Fibroblast of lung (primary cell): ENCODE measurements at places on chromosomes 3 and 15. TPM values are rescaled to one million over a fixed set of nuclear protein-coding genes. Genes with fewer than 3 reads are reported as not detected.

SLC38A3 gene
- 0.02 TPM in 1 of 2 replicates, not detected in the other for polyA plus RNA-seq

MCF2L2 gene
- polyA plus RNA-seq: 0.05 and 0.08 TPM in 2 replicates

WDR93 gene
- polyA plus RNA-seq: 0.14 TPM in 1 of 2 replicates, not detected in the other

SLC25A36 gene
- polyA plus RNA-seq: 29.7 and 53.6 TPM in 2 replicates

POMGNT2 gene
- polyA plus RNA-seq: 7.9 and 11.5 TPM in 2 replicates

PLSCR5 gene
- not detected in 2 replicates for polyA plus RNA-seq

PRRT3 gene
- polyA plus RNA-seq: 3.1 and 4.5 TPM in 2 replicates

CADPS gene
- 2.3 and 21.7 TPM in 2 replicates for polyA plus RNA-seq

SLC9C1 gene
- not detected in 2 replicates for polyA plus RNA-seq

DNA sequence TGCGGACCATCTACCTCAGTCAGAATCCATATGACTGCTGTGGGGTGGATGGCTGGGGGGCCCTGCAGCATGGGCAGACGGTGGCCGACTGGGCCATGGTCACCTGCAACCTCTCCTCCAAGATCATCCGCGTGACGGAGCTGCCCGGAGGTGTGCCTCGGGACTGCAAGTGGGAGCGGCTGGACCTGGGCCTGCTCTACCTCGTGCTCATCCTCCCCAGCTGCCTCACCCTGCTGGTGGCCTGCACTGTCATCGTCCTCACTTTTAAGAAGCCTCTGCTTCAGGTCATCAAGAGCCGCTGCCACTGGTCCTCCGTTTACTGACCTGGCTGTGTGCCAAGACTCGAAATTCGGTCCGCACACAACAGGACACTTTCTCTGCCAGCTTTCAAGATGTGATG, 21.9 kb downstream of the NRROS start:
- H3K27me3 ChIP-seq: no peaks in the 10 kb centered on the region
- H3K4me1 ChIP-seq: peaks cover 3% of the 10 kb centered on the region
- H3K36me3 ChIP-seq: no peaks in the 10 kb centered on the region
- no peak overlapping the region for H3K4me3 ChIP-seq

DNA sequence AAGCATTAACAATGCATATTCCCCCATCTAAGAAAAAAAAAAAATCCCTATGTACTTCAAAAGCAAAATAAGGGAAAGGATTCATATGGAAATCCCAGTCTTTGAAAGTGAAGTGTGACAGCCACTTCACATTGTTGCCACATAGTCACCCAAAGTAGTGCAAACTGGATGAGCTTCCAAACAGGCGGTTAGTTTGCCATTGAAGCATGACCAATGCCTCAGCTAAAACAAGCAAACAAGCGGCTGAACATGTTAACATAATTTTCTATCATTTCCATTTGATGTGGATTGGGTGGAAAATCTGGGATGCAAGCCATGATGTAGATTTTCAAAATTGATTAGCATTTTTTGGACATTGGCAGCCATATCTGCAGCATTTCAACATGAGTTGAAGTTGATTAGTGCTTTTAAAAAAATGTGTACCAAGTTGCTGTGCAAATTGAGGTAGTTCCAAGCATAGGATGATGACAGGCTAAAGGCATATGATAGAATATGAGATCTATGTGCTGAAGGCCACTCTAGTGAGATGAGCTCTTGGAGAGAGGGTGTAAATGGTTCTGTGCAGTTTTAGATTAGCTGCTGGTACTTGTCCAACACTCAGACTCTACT, 405.2 kb downstream of the NR2F2 start:
- H3K4me3 ChIP-seq: no peak overlapping the region
- no peak for DNase-seq
- no peaks in the 10 kb centered on the region for H3K36me3 ChIP-seq
- no peaks in the 10 kb centered on the region for H3K27me3 ChIP-seq
- H3K27ac ChIP-seq: no peak overlapping the region

GRCh38 chr3:26535151-26535550, 87.4 kb upstream of the LRRC3B start:
- H3K36me3 ChIP-seq: no peaks in the 10 kb centered on the region
- H3K4me3 ChIP-seq: no peak overlapping the region
- no peak for DNase-seq
- no peaks in the 10 kb centered on the region for H3K27me3 ChIP-seq
- H3K27ac ChIP-seq: no peak overlapping the region

DNA sequence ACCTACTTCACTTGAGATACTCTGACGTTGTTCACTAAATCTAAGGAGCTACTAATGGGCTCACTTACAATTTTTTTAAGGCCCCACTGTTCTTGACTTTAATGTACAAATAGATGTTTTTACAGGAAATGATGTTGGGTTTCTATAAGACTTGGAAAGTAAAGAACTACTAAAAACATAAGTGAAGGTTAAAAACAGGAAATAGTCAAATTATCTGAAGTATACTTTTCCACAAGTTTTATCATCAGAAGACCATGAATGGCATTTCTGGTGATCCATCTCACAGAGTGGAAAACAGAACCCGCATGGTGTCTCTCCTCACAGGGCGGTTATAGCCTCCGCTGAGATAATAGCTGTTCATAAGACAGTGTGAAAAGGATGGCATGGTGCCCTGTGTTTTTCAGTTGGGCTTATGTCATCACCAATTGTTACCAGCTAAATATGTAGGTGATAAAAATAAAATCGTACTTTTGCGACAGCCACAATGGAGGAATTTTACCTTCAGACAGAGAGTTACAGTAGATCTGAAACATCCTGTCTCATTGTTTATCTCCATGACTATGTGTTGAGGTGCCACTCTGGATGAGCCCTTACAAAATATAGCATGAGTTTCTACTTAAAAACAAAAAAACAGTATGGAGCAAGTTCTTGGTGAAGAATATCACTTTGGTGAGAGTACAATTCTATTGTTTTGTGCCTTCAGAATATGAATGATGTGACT, 462.4 kb downstream of the RAP2B start:
- H3K27me3 ChIP-seq: no peaks in the 10 kb centered on the region
- H3K36me3 ChIP-seq: no peaks in the 10 kb centered on the region
- H3K4me1 ChIP-seq: no peaks in the 10 kb centered on the region
- H3K4me3 ChIP-seq: no peak overlapping the region

GRCh38 chr3:138933981-138934691, 12.8 kb downstream of the FOXL2 start:
- peaks cover 2% of the 10 kb centered on the region for H3K4me1 ChIP-seq
- DNase-seq: no peak

DNA sequence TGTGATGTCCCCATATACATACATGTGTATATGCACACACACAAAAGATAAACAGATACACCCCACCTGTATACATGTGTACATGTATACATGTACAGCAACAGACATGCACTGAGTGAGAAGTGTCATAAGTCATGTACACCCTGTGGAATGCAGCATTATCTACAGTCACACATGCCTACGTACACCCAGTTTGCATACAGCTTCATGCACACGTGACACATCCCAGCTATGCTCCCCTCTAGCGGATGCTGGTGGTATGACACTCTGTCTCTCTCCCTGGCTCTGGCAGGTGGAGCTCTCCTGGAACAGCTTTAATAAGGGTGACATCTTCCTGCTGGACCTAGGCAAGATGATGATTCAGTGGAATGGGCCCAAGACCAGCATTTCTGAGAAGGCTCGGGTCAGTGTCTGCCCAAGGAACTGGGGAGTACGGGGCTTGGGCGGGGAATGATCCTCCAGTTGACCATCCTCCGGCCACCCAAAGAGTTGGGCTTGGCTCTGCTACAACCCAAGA, 6.3 kb downstream of the VILL start:
- no peak overlapping the region for H3K4me3 ChIP-seq
- H3K36me3 ChIP-seq: peaks cover 3% of the 10 kb centered on the region
- no peaks in the 10 kb centered on the region for H3K27me3 ChIP-seq
- H3K27ac ChIP-seq: no peak overlapping the region

DNA sequence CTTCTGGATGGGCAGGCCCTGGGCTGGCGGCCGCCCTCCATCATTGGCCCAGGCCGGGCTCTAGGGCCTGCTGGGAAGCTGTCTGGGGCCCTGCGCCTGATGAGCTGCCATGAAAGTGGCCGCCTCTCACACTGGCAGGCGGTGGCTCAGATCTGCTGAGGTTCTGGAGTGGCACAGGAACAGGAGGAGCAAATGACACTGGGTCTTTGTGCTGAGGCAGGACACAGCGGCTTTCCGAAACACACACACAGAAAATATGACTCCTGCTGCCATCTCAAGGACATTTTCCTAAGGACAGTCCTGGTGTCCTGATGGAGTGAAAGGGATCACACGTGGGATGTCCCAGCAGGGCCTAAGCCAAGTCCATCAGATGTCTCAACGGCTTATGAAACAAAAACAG, 103.5 kb downstream of the NUP210 start:
- H3K4me1 ChIP-seq: no peaks in the 10 kb centered on the region
- H3K36me3 ChIP-seq: no peaks in the 10 kb centered on the region
- no peak overlapping the region for H3K27ac ChIP-seq
- no peak for DNase-seq

DNA sequence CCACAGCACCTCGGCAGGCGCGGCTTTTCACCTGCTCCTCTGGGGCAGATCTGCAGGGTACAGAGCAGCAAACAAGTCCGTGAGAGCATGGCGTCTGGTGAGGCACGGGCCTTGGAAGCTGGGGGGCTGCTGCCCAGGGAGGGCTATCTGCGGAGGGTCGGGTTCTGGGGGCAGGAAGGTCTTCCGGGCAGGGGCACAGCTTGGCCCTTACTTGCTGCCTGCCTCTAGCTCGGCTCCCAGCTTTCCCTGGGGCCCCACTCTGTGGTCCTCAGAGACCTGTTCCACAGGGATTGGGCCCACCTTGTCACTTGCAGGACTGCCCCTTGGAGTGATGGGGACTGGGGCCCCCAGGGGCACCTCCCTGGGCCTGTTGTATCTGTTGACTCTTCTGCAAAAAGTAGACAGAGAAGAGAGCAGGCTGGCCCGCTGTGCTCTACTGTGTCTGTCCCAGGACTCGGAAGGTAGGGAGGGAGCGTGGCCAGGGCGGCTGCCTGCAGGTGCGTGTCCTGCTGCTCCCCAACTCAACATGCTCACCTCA, 84.1 kb downstream of the TBC1D2B start:
- H3K4me1 ChIP-seq: peaks cover 41% of the 10 kb centered on the region
- H3K27ac ChIP-seq: peak overlapping the region; percentile 85
- DNase-seq: no peak
- H3K27me3 ChIP-seq: no peaks in the 10 kb centered on the region
- peaks cover 3% of the 10 kb centered on the region for H3K36me3 ChIP-seq

GRCh38 chr3:129624347-129625071, 18.0 kb upstream of the PLXND1 start:
- H3K36me3 ChIP-seq: no peaks in the 10 kb centered on the region
- no peak overlapping the region for H3K4me3 ChIP-seq
- H3K27ac ChIP-seq: peak overlapping the region; percentile 16
- peaks cover 28% of the 10 kb centered on the region for H3K4me1 ChIP-seq

DNA sequence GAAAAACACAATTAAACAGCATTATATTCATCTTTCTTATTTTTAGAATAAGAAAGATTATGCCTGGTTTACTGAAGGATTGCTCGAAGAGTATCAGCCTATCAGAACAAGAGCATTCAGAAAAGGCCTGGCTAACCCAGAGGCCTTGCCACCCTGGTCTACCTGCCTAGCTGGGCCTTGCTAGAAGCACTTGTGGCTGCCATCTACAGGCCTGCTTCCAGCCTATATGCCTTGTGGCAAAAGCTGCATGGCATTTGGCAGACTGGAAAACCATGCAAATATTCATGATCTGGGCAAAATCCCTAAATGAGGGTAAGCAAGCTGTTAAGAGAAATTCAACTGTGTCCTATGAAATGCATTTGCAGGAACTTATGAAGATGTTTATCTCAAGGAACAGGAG, 9.3 kb upstream of the ATP13A4 start:
- no peak overlapping the region for H3K27ac ChIP-seq
- no peaks in the 10 kb centered on the region for H3K4me1 ChIP-seq
- H3K4me3 ChIP-seq: no peak overlapping the region
- H3K36me3 ChIP-seq: no peaks in the 10 kb centered on the region
- no peaks in the 10 kb centered on the region for H3K27me3 ChIP-seq

GRCh38 chr3:186871403-186871924, 29.0 kb downstream of the ADIPOQ start:
- H3K4me1 ChIP-seq: no peaks in the 10 kb centered on the region
- no peak for DNase-seq
- no peak overlapping the region for H3K4me3 ChIP-seq
- no peak overlapping the region for H3K27ac ChIP-seq
- no peaks in the 10 kb centered on the region for H3K27me3 ChIP-seq

- peaks cover 16% of the 10 kb centered on the region for H3K36me3 ChIP-seq
- DNase-seq: peak; percentile 19
- H3K4me1 ChIP-seq: peaks cover 9% of the 10 kb centered on the region
- peak overlapping the region; percentile 86 for H3K27ac ChIP-seq
- H3K27me3 ChIP-seq: no peaks in the 10 kb centered on the region
- H3K4me3 ChIP-seq: peak overlapping the region; percentile 69
These were observed 357 bp upstream of the MAN2C1 start for GRCh38 chr15:75368689-75369239.

DNA sequence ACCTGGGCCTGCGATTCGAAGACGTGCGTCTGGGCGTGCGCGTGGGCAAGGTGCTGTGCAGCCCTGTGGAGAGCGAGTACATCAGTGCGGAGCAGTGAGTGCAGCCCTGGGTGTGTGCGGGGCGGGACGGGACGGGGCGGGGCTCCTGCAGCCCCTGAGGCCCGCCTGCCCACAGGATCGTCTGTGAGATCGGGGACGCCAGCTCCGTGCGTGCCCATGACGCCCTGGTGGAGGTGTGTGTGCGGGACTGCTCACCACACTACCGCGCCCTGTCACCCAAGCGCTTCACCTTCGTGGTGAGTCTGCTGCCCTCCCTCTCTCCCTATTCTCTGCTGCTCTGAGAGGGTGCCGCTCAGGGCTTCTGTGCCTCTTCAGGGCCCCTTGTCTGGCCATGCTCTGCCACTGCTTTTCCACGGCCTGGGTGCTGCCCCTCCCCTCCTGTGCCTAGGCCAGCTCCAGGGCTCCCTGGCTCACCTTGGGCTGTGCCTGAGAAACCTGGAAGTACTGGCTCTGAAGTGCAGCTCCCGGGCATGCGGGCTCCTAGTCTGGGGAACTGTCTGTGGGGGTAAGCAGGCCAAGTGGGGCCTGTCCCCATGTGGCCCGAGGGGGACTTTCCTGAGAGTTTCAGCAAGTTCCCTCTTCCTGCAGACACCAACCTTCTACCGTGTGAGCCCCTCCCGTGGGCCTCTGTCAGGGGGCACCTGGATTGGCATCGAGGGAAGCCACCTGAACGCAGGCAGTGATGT, 31.8 kb downstream of the PLXNA1 start:
- H3K36me3 ChIP-seq: peaks cover 32% of the 10 kb centered on the region
- H3K4me3 ChIP-seq: no peak overlapping the region
- no peaks in the 10 kb centered on the region for H3K27me3 ChIP-seq
- peaks cover 4% of the 10 kb centered on the region for H3K4me1 ChIP-seq
- H3K27ac ChIP-seq: no peak overlapping the region

- no peaks in the 10 kb centered on the region for H3K36me3 ChIP-seq
- H3K4me1 ChIP-seq: no peaks in the 10 kb centered on the region
- no peak for DNase-seq
- H3K4me3 ChIP-seq: no peak overlapping the region
These were observed 5.4 kb upstream of the CYP1A1 start for GRCh38 chr15:74730619-74731316.

GRCh38 chr15:51134416-51135199, 39.9 kb upstream of the TNFAIP8L3 start:
- H3K36me3 ChIP-seq: no peaks in the 10 kb centered on the region
- peaks cover 5% of the 10 kb centered on the region for H3K4me1 ChIP-seq
- DNase-seq: no peak
- peaks cover 3% of the 10 kb centered on the region for H3K27me3 ChIP-seq
- H3K4me3 ChIP-seq: no peak overlapping the region
